ENCODE measurements at places on chromosomes 16 and 17.

DNA sequence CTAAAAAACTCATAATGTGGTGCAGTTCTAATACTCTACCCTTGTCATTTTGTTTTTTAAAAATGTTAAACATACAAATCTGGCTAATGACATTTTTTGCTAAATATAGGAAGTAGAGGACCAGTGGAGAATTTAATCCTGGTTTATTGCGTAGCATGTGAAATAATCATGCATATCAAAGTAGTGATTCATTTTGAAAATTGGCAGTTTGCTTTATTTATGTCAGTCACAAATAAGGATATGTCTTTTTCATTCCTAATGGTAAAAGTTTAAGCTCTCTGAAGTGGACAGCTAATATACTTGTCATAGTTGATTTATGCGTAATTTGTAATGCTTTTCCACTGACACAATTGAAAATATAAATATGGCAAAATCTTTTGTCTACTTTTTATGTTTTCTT is 224.2 kb downstream of the BCAS3 start:
- DNase-seq: no peak

DNA sequence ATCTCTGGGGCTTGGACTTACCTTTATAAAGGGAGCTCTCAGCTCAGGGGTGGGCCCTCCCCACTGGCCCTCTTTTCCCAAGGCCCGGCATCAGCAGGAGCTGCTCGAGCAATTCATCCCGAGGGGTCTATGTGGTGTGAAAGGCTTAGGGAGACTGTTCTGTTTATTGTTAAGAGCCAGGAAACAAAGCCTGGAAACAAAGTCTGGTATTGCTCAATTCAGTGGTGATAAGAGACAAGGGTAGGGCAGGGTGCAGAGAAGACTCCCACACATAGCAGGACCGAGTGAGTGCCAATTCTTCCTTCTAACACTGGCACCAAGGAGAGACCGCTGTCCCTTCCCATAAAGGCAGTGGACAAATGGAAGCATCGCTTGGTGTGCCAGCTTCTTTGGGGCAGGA is 750.7 kb downstream of the KCNJ18 start:
- no peak for DNase-seq

DNA sequence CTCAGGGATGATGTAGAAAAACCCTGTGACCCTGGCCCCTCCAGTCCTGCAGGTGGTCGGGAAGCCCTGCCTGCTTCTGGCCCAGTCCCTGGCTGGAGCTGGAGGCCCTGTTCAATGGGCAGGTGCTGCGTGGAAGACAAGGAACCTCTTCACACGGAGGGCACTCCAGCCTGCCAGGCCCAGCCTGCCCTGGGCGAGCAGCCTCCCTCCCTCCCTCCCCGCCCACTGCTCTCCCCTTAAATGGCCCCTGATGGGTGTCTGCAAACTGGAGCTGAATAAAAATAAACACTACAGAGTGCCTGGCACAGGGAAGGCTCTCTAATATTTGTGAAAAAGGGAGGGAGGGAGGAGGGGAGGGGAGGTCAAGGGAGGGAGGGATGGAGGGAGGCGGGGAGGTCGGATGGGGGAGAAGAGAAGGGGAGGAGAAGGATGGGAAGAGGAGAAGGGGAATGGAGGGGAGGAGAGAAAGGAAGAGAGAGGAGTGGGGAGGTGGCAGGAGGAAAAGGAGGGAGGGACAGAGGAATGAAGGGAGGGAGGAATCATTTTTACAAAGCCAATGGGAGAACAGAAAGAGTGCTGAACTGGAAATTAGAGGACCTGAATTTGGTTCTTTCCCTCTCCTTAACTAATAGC is 222.8 kb upstream of the TNRC6C start:
- peak; percentile 40 for DNase-seq

- DNase-seq: no peak
Measured at GRCh38 chr17:74424657-74425056, 7.2 kb upstream of the GPRC5C start.
